Activated B cell treated with CpG ODN at 0.5 μM for 24 hours (primary cell): ENCODE measurements at places on chromosomes 5 and 9.

DNA sequence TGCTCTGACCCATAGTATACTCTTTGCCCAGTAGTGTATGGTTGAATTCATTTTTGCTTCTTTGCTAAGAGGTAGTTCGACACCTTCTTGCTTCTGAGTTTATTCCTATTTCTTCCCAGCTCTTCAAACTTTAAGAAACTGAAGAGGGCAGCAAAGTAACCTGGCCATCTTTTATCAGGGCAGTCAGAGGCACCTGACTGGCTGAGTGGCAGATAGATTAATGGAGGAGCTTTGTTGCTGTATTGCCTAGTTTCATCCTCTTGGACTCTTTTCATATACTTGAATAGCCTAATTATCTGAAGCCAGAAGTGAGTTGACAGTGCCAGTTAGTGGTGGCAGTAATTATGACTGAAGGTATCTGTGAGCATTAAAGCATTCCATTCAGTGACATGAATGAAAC, 82.5 kb downstream of the UHRF2 start:
- DNase-seq: no peak

DNA sequence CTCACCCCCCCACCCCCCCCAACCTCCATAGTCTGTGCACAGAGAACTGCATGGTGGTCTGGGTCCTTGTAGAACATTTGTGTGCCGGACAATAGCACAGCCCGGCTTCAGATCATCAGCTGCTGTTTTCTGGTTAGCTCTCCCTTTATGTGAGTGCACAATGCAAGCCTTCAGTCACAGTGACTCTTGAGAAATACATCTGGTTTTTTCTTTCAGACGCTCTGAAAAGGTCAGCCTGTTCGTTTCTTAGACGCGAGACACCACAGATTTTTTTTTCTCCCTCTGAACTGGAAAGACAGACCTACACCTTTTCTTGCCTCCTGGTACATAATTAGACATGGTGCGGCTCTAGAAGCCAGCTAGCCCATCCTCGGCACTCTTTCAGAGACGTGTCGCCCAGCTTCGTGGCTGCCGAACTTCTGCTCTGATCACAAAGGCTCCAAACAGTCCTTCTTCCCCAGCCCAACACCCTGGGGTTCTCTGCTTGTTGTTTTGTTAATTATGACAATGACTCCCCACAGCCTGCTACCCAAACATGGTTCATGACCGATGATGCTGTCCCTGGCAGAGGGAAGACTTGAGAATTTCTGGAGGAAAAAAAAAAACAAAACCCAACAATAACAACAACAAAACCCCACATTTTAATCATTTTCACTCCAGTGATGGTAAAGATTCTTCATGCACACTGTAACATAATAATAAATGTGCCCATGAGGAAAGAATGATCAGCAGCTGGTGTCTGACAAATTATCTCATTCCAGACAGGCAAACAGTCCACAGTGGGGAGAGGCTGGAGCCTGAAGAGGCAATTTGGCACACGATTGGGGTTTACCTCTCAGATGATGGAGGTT, 241.4 kb upstream of the ZNF462 start:
- DNase-seq: no peak

GRCh38 chr9:22595805-22596204, 149.2 kb downstream of the DMRTA1 start:
- no peak for DNase-seq

GRCh38 chr5:35138232-35138631, 90.5 kb upstream of the AGXT2 start:
- DNase-seq: no peak

GRCh38 chr9:112112941-112113681, 62.0 kb downstream of the SUSD1 start:
- DNase-seq: no peak

DNA sequence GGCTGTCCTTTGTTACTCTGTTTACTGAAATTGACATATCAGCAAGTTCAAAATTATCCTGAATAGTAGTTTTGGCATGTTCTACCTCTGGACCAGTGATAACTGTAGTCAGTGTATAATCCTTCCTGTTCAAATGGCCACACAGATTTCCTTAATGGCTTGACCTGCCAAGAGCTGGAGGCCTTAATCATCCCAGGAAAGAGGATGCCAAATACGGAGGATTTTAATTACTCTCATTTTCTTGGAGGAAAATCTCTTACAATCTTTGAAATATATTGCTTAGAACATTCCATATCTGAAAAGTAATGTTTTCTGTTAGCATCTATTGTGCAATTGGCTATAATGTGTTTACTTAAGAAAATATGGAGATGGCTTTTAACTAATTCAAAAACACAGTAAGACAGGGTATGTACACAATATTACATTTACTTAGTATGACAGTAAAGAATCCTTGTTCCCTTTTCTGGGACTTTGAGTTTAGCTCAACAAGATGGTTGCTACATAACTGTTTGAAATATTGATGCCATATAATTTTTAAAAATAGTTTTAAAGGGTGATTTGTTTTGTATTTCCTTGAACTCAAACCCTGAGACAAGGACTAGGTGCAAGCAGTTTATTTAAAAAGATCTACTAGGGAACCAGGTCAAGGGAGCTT, 68.9 kb upstream of the SELENOP start:
- DNase-seq: no peak

GRCh38 chr5:88190106-88190834, 78.4 kb downstream of the TMEM161B start:
- DNase-seq: no peak

- DNase-seq: no peak
Observed at GRCh38 chr5:141969783-141970771, 1.2 kb downstream of the RNF14 start.

DNA sequence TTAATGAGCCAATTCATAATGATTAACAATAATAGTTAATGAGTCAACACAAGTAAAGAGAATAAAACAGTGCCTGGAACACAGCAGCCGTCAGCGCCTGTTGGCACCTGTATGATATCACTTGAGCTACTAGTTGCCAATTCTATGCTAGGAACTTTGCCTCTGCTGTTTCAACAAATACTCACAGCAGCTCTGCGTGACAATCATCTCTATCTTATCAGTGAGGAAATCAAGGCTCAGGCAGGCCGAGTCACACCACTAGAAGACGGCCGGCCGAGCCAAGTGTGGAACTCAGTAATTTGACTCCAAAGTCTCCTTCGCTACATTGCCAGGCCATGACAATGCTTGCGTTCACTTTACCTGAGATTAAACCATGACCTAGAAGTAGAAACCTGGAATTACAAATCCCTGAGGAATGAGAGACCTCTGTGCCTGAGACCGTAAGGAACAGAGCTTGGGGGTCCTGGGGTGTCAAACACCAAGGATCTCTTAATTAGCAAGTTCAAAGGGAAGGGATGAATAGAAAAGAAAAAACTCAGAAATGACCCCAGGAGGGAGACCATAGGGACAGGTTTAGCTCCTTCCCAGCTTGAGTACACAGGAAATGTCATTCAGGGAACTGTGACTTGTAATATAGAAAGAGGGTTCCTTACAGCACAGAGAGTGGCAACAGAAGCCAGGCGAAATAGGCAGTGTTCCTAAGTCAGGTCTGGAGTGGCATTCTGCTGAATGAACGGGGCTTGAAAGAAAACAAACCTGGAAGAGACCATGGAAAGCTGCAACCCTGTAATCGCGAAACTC, 109.1 kb downstream of the SUSD1 start:
- DNase-seq: no peak

- no peak for DNase-seq
Observed at GRCh38 chr5:77635067-77635916, 3.2 kb downstream of the OTP start.

DNA sequence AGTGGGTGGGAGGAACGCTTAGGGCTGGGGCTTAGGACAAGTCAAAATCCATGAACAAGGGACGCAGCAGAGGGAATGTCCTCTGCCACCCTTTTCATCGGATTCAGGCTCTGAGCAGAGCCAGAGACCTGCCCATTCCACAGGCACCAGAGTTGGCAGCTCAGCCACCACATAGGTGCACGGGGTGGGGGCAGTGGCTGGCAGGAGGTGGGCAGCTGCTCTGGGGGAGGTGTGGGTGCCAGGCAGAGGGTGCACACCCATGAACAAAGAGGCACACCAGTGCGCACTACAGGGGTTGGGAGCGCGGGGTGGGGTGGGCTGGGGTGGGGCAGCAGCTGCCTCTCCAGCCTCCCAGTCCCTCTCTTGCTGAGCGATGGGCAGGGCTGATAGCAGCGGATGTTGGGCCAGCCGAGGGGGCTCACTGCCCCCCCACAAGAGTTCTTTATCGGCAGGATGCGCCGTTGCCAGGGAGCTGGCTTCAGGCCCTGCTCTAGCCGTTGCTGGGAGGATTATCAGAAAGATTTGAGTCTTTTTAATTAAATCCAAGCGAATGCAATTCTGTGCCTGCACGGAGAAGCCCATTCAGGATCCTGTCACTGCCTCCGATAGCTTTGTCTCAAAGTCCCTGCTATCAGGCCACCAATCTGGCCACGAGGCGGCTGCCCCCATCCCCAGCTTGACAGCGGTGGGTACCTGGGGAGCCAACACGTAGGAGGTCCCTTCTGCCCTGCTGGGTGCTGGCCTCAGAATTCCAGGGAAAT, 64.3 kb upstream of the LMX1B start:
- no peak for DNase-seq

DNA sequence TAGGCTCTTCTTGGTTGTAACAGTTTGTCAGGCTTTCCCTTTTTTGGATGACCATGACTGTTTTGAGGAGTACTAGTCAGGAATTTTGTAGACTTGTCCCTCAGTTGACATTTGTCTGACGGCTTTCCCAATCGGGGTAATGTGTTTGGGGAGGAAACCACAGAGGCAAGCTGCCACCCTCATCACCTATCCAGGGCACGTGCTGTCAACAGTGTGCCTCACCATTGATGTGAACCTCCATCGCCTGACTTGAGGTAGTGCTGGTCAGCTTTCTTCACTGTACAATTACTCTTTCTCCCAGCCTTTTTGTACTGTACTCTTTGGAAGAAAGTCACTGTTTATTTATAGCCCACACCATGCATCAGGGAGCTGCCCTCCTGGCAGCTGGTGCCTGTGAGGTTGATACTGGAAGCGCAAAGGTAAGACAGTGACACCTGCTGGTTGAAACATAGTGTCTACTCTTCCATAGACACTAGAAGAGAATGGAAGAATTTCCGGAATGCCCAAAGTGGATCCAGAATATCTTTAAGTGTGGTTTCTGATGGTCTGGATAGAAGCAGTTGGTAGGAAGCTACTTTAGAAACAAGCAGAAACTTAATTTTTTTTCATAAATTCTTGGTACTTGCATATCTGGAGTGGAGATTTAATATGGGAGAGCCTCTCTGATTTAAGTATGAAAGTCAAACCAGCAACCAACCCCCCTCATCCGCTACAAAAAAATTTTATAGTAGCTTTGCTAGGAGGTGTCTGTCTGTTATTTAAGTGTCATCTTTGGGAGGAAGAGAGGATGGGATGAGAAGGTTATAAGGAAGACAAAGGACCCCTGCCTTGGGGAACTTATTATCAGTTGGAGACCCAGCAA, 69.3 kb downstream of the SNX30 start:
- DNase-seq: no peak

GRCh38 chr5:66864240-66864884, 268.2 kb downstream of the MAST4 start:
- DNase-seq: no peak

DNA sequence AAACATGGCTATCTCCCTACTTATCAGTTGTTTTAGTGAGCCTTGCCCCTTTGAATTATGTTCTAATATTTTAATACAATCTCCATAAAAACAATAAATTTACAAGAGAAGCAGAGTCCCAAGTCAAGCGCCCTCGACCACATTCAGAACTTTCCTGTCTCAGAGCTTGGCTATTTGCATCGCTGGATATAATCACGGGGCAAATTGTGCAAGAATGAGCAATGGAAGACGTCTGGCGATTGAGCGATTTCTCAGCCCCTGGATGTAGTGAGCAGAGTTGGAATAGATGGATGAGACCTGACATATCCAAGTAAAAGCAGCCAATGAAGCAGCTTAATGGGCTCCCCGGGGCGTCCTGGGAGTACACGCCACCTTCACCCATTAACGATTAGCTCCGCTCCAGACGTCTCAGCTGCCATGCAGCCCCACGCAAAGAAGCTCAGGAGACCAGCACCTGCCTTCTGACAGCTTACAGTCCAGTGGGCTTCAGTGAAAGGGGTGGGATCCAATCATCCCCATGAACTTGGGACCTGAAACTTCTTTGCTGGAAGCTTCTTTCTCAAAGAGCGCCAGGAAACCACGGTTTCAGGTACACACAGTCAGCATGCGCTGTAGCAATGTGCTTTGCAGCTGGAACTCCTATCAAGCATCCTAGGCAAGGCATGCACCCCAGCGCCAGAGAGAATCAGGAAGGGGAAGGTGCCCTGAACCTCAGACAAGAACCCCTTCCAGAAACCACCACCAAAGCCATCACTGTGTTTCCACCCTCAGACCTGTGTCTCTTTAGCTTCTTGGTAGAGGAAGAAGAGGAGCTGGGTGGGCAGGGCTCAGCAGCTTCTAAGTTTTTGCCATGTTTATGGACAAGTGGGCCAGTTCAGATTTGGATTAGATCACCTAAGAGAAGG, 92.0 kb upstream of the IRX4 start:
- DNase-seq: no peak

DNA sequence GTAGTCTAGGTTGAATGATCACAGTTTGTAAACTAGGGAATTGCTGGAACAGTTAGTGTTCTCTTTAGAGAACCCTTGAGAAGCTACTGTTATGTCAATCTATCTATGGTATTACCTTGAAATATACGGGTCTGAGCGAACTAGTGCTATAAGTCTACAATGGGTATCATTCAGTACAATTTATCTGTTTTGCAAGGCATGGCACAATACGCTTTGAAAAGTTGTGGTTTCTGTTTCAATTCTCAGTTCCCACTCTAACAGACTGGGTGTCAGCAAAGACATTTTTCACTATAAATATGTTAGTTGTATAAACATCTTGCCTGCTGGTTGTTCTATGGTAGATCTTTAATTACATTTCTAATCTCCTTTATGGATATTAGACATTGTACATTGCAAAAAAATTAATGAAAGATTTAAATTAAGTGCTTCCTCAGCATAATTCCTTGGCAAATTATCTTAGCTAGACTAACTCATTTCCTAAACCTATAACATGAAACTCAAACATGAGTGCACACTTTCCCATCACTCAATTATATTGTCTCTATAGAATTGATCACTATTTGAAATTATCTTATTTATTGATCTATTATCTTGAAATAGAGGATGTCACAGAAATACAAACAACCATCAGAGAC, 24.9 kb upstream of the SLCO6A1 start:
- DNase-seq: no peak

- peak; percentile 77 for DNase-seq
Observed at GRCh38 chr9:121074370-121075250, at the start of gene CNTRL. CNTRL (plus strand) TSS chr9:121074955; CDS start chr9:121088327, 13,372 bp downstream.

DNA sequence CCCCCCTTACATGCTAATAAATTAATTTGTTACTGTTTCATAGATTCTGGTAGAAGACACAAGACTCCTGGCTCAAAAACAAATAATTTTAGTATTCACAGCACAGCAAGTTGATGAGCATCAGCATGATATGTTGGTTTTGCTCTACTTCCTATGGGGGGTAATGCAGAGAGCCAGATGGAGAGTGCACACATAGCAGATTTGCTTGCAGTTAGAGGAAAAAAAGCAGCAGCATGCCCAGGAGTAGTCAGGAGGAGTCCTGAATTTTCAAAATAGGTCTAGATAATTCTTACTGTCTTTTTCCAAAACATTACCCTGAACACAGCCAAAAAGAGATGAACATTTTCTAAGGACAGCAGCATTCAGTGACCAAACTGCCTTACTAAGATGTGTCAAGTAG, 261.3 kb downstream of the COX7C start:
- no peak for DNase-seq
